ENCODE measurements at places on chromosomes 7 and 10.

- no peak for DNase-seq
Measured at GRCh38 chr10:99976886-99977665, 32.7 kb downstream of the DNMBP start.

DNA sequence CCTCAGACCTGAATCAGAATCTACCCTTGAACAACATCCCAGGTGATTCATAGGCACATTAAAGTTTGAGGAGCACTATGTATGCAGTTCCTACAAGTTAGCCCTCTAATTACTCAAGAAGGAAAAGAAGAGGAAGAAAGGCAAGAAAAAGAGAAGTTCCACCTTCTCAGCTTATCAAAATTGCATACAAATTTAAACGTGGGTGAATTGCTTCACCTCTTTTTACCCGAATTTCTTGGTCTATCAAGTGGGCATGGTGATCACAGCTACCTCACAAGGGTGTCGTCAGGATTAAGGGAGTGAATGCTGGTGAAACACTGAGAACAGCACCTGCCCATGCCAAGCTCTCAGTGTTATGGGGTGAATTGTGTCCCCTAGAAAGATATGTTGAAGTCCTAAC is 43.8 kb upstream of the PAPSS2 start:
- no peak for DNase-seq

DNA sequence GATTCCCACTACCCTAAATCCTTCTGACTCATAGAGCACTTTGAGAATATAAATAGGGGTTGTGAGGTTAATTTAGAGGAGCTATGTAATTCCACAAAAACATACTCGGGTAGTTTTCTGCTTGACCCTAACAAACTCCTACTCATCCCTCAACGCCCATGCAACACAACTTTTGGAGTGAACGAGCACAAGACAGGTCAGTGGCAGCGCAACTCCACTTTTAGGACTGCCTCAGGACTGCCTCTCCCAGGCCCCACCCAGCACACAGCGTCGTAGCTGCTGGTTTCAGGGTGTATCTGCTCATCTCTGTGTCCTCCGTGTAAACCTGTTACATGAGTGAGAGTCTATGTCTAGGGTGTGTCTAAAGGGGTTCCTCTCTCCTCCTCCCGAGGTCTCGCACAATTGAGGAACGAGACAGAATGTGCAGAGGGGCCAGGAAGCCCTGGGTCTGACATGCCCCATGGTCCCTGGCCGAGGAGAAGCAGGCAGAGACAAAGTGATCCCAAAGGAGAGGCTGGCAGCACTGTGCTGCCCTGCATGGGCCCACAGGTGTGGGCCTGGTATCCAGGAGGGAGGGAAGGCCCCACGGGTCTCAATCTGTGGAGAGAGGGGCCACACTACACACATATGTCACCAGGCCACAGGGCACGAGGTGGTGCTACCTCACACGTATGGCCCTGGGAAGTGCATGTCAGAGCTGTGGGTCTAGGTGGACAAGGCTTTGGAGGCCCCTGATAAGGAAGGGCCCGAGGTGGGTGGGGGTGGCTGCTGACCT is 45.5 kb downstream of the CAMK2B start:
- no peak for DNase-seq

DNA sequence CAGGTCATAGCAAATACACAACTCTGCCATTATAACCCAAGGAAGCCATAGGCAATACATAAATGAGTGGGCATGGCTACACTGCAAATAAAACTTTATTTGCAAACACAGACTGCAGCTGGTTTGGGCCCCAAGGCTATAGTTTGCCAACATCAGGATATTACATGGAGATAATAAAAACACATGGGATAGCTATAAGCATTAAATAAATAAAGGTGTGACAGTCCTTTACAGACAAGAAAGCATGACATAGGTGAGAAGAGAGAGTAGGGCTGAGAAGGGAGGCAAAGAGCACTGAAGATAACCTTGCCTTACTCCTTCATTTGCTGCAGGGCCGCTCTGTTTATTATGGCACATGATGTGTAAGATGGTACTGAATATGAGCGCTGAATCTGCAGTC is 135.1 kb upstream of the GHITM start:
- DNase-seq = no peak

Measured in stimulated activated CD8-positive, alpha-beta memory T cell treated with anti-CD3 and anti-CD28 coated beads, Interleukin-7, amount 100 ng/mL, for 24 hours (primary cell).